ENCODE measurements at places on chromosomes 13 and 19.

DNA sequence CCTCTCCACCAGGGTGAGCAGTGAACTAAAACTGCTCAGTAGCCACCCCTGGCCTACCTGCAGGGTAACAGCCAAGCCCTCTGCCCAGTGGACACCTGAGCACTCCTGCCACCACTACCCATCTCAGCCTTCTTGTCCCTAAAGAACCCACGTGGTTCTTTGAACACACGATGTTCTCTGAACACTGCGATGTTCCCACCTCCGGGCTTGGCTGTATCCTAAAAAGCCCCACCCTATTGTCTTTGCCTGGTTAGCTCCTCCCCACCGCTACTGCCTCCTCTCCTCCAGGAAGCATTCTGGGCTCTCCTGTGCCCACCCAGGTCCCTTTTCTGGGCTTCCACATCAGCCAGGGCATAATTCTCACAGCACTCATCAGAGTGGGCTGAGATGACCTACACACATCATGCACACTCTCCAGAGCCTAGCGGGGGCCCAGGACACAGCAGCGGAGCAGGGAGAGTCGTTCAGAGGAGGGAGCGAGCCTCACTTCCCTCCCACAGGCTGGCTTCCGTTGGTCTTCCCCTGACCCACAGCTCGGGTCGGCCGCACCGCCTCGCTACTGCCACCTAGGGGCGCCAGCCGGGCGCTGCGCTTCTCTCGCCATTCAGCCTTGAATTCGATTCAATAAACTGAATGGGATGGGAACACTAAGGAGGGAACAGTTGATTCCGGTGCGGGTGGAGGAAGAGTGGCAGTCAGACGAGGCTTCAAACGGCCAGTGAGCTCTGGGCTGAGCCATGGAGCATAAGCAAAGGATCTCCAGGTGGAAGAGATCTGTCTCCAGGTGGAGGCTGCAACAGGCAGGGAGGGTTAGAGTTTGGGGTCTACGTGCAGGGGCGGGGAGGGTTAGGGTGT is 3.2 kb downstream of the ELAVL1 start:
- peak; percentile 43 for DNase-seq

DNA sequence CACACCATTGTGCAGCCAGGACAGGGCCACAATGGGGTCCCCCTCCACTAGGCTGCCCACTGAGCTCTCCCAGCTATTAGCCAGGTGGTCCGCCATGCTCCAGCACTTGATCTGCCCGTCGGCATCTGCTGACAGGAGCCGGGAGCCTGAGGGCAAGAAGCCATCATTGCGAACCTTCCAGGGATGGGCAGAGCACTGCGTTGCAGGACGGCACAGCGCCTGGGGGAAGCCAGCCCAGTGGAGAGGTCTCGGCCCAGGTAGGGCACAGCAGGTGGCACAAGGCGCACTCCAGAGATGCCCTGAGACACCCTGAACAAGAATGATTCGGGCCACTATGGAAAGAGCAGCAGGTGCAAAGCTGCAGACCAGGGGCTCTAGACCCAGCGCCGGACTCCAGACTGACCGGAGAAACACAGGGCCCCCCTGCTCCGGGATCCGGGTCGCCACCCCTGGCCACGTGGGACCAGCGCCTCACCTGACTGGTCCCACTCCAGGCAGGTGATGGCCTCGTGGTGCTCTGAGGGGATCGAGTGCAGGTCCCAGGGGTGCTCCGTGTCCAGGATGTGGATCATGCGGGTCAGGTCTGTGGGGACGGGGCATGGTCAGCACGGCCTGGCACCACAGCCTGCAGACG is 3.2 kb downstream of the MED16 start:
- no peak for DNase-seq

DNA sequence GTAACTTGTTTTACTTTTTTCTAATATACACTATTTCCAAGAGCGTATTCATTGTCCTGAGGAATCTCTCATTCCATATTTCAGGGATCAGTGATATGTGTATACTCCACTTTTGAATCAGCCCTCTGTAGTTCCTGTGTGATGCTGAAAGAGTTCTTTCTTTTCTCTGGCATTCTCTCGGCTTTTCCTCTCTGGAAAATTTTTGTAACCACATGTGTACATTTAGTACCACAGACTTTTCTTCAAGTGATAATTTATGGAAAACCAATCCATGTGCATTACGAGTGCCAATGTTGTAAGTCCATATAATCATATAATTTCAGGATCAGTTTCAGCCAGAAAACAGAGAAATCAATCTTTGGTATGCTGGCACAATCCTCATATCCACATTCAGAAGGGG is 102.2 kb upstream of the MBNL2 start:
- no peak for DNase-seq

- no peak for DNase-seq
Measured at GRCh38 chr19:35073516-35073915, 32.0 kb downstream of the HPN start.

DNA sequence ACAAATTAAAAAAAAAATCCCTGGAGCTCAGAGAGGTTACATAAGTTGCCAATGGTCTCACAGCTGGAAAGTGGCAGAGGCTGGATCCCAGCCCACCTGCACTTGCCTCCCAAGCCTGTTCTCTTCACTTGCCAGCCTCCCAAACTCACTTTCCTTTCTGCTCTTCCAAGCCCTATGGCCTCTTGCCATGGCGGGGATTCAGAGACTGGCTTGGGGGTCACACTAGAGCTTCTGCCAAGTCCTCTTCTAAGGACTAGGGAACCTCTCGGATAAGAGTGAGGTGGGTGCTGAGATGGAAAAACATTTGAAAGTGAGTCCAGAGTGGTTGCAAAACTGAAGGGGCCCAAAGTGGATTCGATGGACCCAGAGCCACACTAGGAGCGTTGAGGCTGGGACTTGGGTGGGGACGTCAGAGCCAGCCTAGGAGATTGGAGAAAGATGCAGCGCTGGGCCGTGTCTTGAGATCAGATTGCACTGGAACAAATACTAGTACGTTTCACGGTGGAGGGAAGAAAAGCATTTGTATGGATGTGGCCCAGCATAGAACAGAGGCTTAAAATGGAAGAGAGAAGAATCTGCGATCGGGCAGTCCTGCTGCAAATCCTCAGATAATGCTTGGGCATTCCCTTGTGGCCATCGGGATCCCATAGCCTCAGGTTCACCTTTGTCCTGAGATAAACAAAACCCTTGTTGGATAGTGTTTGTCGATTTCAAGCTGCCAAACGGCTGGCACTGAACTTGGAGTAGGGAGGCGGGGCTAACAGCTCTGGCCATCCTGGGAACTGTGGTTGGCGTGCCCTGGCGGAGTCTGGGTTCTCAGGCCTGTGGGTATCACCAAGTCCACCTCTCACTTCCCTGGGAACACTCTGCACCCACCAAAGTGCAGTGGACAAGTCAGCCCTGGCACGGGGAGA is 84.8 kb downstream of the ING1 start:
- no peak for DNase-seq

DNA sequence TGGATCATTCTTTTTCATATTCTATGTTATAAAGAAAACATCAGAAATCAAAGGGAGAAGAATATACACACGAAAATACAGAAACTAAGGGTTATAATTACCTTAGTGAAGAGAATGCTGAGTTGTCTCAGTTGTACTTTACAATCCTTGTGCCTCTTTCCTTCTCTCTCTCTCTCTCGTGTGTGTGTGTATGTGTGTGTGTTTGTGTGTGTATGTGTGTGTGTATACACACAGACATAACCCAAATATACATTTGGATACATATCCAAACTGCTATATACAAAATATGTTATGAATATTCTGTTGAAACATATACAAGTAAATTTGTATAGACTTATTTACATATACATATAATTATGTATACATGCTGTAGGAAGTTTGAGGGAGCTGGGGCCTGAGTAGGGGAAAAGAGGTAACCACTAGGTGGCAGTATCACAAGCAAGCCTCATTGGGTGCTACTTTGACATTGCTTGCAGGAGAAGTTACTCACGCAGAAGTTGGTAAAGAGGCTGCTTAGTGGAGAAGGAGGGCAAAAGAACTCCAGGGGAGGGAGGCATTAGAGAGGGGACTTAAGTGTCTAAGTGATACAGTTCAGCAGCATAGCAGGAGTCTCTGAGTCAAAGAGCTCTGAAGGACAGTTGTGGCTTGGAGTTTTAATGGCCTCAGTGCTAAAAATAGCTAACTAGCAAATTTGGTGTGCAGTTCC is 465.1 kb upstream of the PCDH20 start:
- DNase-seq = no peak

- no peak for DNase-seq
Measured at GRCh38 chr19:38433268-38433733, at the start of gene RYR1. Gene RYR1, plus strand, starts transcription at chr19:38433691. Its CDS starts 139 bp downstream, at chr19:38433830.

- DNase-seq = no peak
Measured at GRCh38 chr13:34772881-34773280, 169.2 kb upstream of the NBEA start.

- no peak for DNase-seq
Measured at GRCh38 chr13:106548064-106548696, 12.7 kb upstream of the EFNB2 start.

GRCh38 chr13:22086597-22087330 is 415.9 kb downstream of the FGF9 start:
- no peak for DNase-seq

Measured in hypothalamus (tissue), 51 donors.